C1 segment of cervical spinal cord (tissue), 14 donors: ENCODE measurements at places on chromosomes 7 and 10.
A peak's percentile ranks its signal among the peaks of the same experiment; 100 is the strongest.

GRCh38 chr7:144995495-144995894 lies 159.6 kb upstream of the TPK1 start:
- no peak for DNase-seq

GRCh38 chr10:43863859-43864591 lies 215.3 kb upstream of the ZNF32 start:
- no peak for DNase-seq

GRCh38 chr10:123831259-123831658 lies 60.3 kb downstream of the CPXM2 start:
- no peak for DNase-seq

DNA sequence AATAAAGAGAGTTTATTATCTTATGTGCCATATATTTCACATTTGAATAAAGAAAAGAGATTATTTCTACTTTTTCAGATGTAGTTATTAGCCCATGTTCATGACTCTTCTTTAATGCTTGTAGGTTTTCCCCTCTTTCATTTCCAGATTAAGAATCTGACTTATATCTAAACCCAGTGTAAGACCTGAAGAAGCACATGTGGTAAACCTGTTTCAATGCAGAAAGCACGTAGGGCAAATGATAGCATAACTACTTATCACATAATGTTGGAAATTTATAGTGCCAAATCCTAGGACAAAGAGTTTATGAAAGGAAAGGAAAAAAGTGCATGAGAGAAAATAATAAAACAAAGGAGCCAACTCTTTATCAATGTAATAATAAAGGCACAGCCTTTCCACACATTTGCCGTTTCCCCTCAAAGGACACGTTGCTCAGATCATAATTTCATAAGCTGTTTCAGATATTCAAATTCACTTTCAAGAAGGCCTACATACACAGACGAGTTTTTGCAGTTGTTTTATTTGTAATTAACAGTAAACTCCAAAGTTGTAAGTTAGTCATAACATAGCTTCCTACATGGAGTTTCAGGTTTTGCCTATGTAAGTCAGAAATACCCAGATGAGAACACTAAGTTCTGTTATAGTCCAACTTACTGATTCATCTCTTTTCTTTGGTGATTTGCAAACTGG lies 88.8 kb upstream of the MDFIC start:
- no peak for DNase-seq

DNA sequence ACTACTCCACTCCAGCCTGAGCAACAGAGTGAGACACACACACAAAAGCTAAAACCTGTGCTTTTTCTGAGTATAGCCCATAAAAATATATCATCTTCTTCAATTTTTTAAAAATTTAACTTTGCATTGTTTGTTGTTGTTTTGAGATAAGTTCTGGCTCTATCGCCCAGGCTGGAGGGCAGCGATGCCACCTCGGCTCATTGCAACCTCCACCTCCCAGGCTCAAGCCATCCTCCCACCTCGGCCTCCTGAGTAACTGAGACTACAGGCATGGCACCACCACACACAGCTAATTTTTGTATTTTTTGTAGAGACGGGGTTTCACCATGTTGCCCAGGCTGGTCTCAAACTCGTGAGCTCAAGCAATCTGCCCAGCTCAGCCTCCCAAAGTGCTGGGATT lies 14.3 kb upstream of the TLX1 start:
- no peak for DNase-seq

- DNase-seq: no peak
Observed at GRCh38 chr7:34875481-34875880, 161.8 kb downstream of the DPY19L1 start.

GRCh38 chr10:80410578-80411145 lies 2.3 kb downstream of the PRXL2A start:
- DNase-seq: no peak

DNA sequence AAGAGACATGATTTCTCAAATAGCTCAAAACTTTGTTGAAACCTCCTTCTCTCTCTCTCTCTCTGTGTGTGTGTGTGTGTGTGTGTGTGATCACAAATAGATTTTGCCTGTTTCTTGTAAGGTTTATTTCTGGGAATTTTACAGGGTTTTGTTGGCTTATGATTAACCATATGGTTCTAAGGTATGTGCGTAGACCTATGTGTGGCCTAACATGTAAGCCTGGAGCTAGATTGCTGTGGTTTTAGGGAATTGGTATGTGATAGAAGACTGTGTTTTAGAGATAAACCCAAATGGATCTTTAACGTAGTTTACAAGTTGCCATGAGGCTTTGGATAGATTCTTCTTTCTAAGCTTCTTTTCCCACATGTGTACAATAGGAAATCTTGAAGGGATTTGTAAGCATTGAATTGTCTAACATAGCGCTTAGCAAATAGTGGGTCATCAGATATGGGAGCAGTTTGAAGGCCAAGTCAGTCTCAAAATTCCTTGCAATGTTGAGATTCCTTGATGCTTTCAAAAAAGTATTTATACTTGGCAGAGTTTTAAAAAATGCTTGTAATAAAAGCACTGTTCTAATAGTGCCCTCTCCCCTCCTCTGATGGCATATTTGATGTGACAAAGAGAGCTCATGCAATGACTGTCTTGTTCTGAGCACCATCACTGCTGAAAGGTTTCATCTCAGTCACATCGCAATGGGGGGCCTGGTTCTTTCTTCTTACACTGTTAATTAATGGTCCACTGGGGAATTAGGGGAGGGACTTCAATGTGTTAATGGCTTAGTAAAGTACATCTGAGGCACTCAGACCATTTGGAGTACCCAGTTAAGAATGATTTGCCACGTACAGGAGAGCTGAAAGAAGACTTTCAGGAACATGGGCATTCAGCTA lies 118.2 kb downstream of the SNX10 start:
- DNase-seq: no peak

GRCh38 chr10:82037076-82037475 lies 162.1 kb downstream of the NRG3 start:
- DNase-seq: peak; percentile 87

GRCh38 chr10:86681047-86681446 lies 12.7 kb downstream of the LDB3 start:
- DNase-seq: peak; percentile 37

GRCh38 chr10:60868946-60869345 lies 75.0 kb downstream of the RHOBTB1 start:
- DNase-seq: no peak

GRCh38 chr10:126838316-126838715 lies 66.9 kb upstream of the DOCK1 start:
- no peak for DNase-seq

GRCh38 chr7:157347217-157347904 lies 10.6 kb downstream of the DNAJB6 start:
- DNase-seq: no peak

- DNase-seq: no peak
Observed at GRCh38 chr10:132520177-132520811, 17.3 kb upstream of the INPP5A start.

DNA sequence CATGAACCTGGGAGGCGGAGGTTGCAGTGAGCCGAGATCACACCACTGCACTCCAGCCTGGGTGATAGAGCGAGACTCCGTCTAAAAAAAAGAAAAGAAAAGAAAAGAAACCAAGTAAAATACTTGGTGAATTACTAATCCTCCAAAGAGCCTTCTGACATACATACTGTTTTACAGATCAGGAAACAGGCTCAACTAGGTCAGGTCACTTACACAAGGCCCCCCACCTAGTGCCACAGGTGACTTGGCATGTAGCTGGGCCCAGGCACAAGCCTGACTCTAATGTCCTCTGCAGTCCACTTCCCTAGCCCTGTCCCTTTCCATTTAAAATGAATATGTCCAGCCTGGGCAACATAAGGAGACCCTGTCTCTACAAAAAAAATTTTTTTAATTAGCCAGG lies 157.0 kb downstream of the TPST1 start:
- DNase-seq: no peak

GRCh38 chr10:29430101-29430500 lies 141.2 kb downstream of the LYZL1 start:
- DNase-seq: no peak

DNA sequence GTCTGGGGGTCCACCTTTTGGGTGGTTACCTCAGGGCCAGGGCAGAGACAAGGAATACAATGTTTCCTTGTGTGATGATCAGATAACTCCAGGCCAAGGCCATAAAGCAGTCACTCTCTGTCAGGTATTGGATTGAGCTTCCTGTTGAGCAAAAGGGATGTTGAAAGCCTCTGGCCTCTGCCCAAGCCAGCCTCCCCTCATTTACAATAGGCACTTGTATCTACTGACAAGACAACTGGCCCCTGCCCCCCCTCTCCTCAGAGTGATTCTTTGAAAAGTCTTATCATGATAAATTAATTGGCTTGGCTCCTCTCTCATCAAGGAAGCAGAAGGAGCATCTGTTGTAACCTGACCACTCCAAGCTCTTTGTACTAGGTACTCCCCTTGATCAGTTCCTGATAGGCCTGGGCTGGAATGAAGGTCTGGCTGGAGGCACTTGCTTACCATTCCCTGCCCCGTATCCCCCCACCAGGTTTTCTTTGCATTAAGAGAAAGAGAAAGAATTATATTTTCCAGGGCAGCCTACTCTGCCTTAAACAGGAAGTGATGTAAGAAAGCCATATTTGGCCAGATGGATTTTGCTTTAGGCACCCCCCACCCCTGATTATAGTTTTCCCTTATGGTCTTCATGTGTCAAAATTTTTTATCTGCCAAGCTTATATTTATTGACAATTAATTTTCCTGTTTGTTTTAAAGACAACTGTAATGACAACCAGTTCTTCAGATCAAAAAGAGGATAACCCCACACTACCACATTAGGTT lies 42.1 kb upstream of the HPS1 start:
- no peak for DNase-seq

GRCh38 chr7:93196336-93196735 lies 29.9 kb downstream of the HEPACAM2 start:
- DNase-seq: no peak

- no peak for DNase-seq
Observed at GRCh38 chr10:964988-965417, 23.2 kb upstream of the GTPBP4 start.

- no peak for DNase-seq
Observed at GRCh38 chr7:113813471-113813870, 105.3 kb downstream of the PPP1R3A start.

- no peak for DNase-seq
Observed at GRCh38 chr10:89159761-89160160, 47.4 kb downstream of the CH25H start.

GRCh38 chr10:43964486-43964885 lies 315.8 kb upstream of the ZNF32 start:
- no peak for DNase-seq
